ENCODE measurements at places on chromosomes 1 and 21.

DNA sequence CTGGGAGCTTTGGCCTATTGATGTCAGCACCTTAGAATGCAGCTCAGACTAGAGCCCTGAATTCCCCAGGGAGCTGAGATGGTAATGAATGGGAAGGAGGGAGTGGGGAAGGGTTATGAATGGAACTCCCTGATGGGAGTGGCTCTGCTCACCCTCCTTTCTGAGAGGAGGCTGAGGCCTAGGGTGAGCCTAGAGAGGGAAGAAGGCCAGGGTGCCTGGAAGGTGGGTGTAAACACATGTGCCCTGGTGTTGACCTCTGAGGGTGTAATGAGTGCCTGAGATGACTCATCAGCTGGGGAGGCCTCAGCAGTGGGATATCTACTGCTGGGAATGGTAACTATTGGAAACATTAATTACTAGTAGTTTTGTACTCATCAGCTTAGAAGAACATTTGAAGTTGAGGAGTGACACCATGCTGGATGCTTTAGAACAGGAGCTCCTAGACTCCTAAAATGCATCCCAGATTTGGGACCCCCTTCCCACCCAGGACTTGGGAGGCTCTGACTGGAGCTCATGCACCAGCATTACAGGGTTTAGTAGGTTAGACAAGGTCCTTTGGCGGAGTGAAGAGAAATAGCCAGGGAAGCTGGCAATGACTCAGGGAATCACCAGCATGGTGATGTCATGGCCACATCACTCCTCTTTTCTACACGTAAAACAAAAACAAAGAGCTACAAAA is 16.0 kb upstream of the PIGV start:
- peak; percentile 93 for DNase-seq

DNA sequence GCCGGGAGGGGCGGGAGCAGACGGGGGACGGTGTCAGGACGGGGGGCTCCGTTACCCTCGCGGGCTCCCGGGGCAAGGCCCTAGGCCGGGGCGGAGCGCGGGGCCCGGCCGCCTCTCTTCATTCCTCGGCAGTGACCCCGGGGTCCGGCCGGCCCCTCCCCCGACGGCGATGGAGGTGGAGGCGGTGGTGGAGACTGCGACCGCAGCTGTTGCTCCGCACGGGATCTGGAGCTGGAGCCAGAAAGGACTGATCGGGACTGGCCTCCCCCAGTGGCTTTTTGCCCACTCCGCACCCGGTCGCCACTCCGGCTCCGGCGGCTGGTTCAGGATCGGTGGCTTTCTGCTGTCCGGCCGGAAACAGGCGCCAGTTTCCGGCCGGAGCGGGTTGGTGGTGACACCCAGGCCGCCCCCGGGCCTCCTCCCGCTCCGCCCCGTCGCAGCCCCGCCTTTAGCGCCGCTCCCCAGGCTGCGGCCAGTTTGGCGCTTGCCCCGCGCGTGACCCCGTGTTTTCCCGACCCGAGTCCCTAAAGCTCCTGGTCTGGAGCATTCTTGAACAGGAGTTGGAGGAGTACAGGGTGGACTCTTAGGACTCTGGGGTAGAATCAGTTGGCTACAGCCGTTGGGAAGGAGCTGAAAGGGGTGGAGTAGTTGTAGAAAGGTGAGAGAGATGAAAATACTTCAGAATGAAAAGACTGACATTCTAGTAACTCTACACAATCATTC is at the start of gene OTUD7B:
TSS of gene OTUD7B (minus strand) at position 334 of the 723 bp plus-strand sequence. CDS start 33,216 bp downstream, outside the sequence.
- peak; percentile 97 for DNase-seq

DNA sequence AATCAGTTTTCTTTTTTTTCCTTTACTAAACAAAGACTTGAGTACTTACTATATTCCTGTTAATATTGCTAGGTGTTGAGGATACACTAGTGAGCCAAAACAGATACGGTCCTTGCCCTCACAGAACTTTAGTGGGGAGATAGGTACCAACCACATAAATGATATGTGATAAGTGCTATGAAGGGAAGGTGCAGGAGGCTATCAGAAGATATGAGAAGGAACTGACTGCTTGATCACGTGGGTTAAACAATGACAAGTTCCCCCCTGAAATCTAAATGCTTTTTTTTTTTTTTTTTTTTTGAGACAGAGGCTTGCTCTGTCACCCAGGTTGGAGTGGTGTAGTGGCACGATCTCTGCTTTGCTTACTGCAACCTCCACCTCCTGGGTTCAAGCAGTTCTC is 25.0 kb downstream of the RBM15 start:
- DNase-seq: no peak

- DNase-seq: no peak
Observed at GRCh38 chr1:180981596-180982387, 40.9 kb downstream of the STX6 start.

- DNase-seq: no peak
Observed at GRCh38 chr1:157089789-157090188, 9.8 kb downstream of the ETV3L start.

- DNase-seq: no peak
Observed at GRCh38 chr1:236130372-236130771, 12.0 kb upstream of the GPR137B start.

DNA sequence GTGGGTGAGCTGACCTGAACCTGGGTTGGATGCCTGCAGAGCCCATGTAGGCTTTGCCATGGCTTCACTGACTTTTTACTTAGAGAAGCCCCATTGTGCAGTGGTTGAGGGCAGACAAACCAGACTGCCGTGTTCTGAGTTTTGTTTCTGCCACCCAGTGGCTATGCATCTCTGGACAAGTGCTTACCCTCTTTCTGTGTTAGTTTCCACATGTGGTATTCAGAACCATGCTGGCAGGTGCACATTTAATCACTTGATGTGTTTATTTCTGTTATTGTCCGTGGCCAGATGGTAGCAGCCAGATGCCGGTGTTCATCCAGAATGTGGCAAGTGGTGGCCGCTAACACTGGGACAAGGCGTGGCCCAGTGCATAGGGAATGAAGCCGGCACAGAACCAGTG is 10.3 kb upstream of the PTPN7 start:
- no peak for DNase-seq

DNA sequence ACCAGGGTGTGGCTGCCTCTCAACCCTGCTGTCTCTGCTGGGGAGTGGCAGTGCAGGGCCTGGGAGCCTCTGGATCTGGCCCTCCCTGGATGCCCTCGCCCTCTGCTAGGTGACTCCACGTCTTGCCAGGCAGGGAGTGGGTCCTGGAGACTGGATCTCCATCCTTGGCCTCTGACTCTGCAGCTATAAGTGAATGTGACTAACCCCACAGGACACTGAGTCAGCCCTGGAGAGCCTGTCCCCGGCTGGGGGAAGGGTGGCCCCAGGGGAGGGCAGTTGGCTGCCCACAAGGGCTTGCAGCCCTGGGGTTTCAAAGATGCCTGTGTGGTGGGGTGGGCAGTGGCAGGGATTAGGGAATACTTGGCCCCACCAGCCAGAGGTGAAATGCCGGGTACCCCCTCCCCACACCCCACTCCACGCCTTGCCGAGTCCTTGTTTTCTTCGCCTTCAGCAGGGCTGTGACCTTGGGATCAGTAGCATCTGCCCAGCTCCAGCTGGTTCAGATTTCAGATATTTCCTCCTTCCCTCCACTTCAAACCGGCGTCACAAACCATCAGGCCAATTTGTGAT is 1.9 kb upstream of the MYBPH start:
- peak; percentile 76 for DNase-seq

DNA sequence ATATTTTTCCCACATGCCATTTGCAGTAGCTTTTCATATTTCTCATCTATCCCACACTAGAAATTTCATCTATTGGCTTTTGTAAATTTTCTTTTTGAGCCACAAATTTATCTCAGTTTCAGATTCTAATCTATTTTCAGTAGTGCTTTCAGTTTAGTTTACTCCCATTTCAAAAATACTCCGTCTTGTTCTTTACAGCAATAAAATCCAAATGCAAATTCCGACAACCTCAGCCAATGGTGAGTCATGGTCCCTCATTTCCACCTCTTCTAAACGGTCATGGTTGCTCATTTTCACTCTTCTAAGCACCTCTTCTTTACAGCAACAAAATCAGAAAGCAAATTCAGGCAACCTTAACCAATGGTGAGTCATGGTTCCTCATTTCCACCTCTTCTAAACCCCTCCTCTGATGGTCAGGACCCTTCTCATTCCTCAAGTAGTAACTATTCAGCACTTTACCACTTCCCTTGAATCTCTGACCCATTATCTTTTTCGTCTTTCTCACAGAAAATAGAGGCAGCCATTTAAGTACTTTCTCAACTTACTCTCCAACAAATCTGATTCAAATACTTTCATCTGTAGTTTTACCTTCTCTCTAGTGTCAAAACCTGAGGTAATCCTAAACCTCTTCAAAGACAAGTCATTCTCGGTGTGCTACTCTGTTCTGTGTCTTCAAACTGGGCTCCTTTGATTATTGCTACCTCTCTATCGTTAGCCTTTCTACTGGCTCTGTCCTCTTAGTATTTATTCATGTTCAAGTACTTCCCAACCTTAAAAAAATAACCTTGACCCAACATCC is 34.4 kb downstream of the C21orf91 start:
- DNase-seq: no peak

DNA sequence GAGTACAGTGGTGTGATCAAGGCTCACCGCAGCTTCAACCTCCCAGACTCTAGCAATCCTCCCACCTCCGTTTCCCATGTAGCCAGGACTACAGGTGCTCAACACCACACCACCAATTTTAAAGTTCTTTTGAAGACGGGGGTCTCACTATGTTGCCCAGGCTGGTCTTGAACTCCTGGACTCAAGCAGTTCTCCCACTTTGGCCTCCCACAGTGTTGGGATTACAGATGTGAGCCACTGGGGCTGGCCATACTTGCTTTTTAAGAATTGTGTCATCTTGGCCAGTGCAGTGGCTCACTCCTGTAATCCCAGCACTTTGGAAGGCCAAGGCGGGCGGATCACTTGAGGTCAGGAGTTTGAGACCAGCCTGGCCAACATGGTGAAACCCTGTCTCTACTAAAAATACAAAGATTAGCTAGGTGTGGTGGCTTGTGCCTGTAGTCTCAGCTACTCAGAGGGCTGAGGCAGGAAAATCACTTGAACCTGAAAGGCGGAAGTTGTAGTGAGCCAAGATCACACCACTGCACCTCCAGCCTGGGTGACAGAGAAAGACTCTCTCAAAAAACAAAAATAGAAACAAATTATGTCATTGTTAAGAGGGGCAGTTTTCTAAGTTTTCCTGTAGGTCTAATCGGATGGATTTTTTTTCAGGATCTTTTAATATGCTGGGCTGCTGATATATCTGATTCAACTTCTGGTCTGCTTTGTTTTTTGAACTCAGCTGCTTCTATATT is 18.7 kb downstream of the AK4 start:
- DNase-seq: no peak

DNA sequence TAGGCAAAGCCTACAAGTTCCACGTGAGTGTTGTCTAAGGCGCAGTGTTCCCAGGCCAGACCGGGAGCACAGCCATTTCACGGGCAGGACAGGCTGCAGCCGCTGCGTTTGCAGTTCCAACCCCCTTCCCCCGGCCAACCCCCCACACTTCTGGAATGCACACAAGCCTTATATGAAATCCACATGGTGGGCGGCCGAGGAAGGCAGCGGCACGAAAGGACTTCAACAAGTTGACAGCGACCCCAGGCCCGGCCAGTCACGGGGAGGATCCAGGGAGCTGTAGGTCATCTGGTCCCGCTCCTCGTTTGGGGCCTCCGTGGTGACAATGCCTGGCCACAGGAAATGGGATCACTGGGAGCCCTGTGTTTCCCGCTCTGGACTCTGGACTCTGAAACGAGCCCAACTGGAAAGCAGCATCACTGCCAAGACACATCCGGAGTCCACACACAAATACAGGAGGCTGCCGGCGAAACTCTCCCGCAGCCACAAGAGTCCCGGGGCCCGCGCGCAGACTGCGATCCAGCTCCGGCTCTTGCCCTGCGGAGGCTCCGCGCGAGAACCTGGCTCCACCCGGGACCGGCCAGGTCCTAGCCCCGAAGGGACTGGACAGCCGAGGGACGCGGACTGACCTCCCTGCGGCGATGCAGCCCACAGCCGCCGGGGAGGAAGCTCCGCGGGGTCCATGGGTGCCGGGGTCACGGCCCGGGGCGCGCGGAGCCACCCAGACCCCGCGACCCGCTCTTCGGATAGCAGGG is 794 bp downstream of the NID1 start:
- DNase-seq: peak; percentile 80

DNA sequence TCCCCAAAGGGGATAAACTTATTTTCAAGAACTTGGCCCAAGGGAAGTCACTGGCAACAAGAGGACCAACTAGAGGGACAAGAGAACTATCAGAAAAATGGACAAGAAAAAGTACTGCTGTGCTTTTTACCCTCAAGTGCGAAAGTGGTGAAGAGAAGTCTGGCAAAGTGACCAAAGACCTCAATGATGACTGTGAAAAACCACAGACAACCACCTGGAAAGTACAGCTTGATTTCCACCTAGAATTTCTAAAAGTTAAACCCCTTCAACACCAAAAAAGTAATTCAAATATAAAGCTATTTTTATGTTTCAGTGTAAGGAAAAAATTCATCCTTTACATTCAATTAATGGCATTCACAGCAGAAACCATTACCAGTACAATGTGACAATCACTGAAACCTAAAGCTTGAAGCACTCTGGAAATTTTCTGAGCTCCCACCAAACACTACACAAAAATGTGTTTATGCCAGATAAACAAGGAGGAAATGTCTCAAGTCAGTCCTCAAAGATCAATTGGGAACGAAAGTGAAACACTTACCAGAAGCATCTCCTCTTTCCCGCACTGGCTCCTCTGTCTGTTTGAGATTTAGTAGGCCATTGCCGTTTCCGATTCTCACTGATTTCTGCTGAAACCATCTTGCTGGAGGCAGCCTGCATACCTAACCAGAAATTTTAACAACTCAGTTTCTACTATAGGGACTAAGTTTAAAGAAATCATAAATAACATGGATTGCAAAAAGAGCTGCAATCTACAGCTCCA is 8.3 kb downstream of the SDE2 start:
- DNase-seq: no peak

GRCh38 chr1:24321697-24322469 is 2.7 kb downstream of the GRHL3 start:
- peak; percentile 82 for DNase-seq

- peak; percentile 72 for DNase-seq
Observed at GRCh38 chr1:164726235-164726634, 167.3 kb downstream of the PBX1 start.

- no peak for DNase-seq
Observed at GRCh38 chr1:240464099-240464498, 147.9 kb downstream of the GREM2 start.

DNA sequence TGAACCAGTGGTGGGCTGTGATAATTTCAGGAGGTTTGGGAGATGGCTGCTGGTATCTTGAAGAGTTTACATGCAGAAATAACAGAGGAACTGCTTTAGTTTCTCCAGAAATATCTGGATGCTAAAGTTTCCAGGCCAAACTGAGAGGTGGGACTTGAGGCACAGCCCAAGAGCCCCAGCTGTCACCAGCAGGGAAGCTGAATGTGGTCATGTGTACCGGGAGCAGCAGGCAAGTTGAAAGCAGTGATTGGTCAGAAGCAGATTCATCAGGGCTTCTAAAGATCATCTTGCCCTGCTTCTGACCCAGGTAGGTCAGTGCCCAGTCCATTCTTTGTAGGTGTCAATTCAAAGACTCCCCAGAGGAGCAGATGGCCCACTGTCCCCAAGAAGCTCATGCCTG is 7.9 kb upstream of the RPTN start:
- DNase-seq: no peak

DNA sequence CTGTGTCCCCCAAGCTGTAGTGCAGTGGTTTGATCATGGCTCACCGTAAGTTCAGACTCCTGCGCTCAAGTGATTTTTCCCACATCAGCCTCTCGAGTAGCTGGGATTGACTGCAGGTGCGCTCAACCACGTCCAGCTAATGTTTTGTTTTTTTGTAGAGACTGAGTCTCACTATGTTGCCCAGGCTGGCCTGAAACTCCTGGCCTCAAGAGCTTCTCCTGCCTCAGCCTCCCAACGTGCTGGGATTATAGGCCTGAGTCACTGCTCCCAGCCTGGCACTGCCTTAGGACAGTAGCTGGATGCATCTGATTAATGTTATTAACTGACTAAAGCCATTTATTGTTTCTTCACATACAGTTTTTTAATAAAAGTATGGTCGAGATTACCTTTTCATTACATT is 40.2 kb downstream of the RNF11 start:
- no peak for DNase-seq

All from GM03348 (cell line).